Activated CD4-positive, alpha-beta T cell treated with anti-CD3 and anti-CD28 coated beads, Interleukin-2, amount 50 U/mL, for 1 hour (primary cell): ENCODE measurements at places on chromosomes 3 and 15.

GRCh38 chr15:69159805-69160140 is 662 bp upstream of the GLCE start:
- DNase-seq: no peak

GRCh38 chr3:196559826-196560225 is 8.5 kb downstream of the WDR53 start:
- DNase-seq: no peak

GRCh38 chr3:53170325-53171063 is 9.5 kb downstream of the PRKCD start:
- no peak for DNase-seq

- no peak for DNase-seq
These were observed 245.0 kb upstream of the RASGRP1 start for GRCh38 chr15:38809621-38810020.

- no peak for DNase-seq
These were observed 45.8 kb upstream of the CCNB2 start for GRCh38 chr15:59059076-59059597.
